ENCODE measurements at places on chromosomes 1 and 21.

- no peak for DNase-seq
These were observed 225.1 kb downstream of the PLA2G4A start for GRCh38 chr1:187053876-187054275.

- no peak for DNase-seq
These were observed 615.5 kb upstream of the ADAMTS5 start for GRCh38 chr21:27582246-27582947.

- DNase-seq = no peak
These were observed 92.5 kb downstream of the DHRS3 start for GRCh38 chr1:12525311-12526181.

DNA sequence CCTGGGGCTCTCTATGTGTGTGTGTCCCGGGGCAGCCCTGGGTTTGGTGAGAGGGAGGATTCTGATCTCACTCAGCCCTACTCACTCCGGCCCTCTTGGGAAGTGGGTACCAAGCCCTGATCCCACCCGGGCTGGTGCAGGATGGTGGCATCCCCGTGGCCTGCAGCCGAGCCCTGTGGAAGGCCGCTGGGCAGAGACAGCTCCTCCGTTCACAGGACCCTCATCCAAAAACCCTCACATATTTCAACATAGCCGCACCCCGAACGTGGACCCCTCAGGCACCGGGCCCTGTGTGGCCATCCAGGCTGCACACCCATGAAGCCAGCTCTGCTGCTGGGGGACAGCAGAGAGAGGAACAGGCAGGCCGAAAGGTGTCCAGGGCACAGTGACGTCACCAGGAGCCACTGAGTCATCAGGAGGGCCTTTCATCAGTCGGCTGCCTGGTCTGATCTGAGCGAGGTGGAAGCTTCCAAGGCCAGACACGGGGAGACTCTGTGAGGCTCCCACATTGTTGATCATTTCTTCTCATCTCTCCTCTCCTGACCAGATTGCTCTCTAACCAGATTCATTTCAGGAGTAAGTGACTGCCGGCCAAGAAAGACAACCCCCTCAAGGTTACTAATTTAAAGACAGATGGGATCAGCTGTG, 16.2 kb upstream of the GPR157 start:
- no peak for DNase-seq

DNA sequence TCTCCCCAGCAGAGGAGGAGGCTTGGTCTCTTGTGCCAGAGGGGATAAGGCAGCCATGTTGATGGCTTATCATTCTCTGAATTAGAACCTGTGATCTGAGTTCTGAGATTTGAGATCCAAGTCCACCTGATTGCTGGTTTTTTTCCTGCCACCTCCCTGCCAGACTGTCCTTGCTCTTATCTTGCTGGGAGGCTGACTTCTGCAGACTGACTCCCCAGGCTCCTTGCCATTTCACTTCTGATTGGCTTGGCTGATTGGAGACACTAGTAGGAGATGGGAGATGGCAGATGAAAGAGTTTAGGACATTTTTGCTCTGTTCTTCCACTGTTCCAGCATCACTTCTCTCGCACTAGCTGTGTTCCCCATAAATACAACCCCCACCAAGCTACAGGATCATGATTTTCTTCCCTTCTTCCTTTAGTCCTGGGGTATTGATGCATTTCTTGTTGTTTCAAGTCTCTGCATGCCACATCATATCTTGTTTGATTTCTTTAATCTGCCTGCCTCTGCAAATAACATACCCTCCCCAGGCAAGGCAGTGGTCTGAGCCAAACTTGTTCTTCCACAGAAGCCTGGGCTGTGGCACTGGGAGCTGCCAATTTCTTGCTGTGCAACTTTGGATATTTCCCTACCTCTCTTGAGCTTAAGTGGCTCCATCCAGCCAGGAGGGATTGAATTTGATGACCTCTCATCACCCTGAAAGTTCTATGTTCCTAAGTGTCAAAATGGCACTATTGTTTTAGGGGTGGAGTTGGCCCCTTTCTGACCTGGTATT, 963 bp upstream of the CYP4B1 start:
- DNase-seq = no peak

Measured in cortex of kidney (tissue), 1 donor.